ENCODE measurements at places on chromosomes 1 and 21. TPM values are rescaled to one million over a fixed set of nuclear protein-coding genes. Genes with fewer than 3 reads are reported as not detected.

GRCh38 chr1:172533513-172534151, 682 bp downstream of the SUCO start:
- DNase-seq: peak; percentile 66

GRCh38 chr1:11703357-11704193, 12.1 kb downstream of the DRAXIN start:
- no peak for DNase-seq

- no peak for DNase-seq
These were observed 3.3 kb downstream of the GLIS1 start for GRCh38 chr1:53735681-53736080.

- peak; percentile 40 for DNase-seq
These were observed 65.8 kb upstream of the PRKACB start for GRCh38 chr1:84078108-84078841.

Gene CALML6
- 0.56 TPM for polyA plus RNA-seq

Gene ACOT11
- 16.0 TPM for polyA plus RNA-seq

- no peak for DNase-seq
These were observed 32.4 kb downstream of the PGBD5 start for GRCh38 chr1:230393722-230394121.

GRCh38 chr1:83130886-83131691, 867.8 kb downstream of the TTLL7 start:
- no peak for DNase-seq
